ENCODE measurements at places on chromosomes 1 and 21.

GRCh38 chr1:213122514-213122929 is 71.5 kb downstream of the RPS6KC1 start:
- DNase-seq = no peak

- DNase-seq = no peak
These were observed 180.7 kb downstream of the ZNF326 start for GRCh38 chr1:90175490-90176167.

DNA sequence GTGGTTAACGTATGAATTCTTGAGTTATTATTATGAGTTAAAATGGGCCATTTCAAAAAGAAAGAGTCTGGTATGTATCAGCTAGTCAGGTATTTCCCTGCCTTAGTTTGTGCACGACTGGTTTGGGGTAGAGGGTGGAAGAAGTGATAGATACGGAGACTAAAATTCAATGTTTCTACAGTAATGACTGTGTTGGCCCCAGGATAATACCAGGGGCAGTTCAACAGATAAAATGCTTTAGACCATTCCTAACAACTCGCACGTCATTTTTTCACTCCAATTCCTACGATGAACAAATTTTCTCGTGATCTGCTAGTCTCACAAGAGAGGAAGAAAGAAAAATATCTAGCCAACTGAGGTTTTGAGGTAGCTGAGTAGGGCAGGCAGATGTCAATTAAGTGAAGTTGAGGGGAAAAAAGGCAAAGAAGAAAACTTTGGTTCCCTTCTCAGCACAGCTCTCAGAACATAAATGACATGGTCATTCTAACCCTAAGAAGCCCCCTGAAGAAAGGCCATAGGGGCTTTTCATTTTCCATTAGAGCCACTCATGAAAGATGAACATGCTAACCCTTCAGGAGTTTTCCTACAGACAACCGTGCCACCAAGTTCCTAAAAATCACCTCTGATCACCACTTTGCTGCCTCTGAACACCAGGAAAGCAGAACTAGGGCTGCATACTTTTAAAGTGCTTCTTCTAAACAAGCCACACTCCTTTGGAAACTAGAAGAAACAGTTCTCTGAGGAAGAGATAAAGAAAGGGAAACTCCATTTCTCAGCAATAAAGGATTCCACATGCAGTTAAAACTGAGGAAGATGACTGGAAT is 5.6 kb downstream of the MCOLN2 start:
- no peak for DNase-seq

DNA sequence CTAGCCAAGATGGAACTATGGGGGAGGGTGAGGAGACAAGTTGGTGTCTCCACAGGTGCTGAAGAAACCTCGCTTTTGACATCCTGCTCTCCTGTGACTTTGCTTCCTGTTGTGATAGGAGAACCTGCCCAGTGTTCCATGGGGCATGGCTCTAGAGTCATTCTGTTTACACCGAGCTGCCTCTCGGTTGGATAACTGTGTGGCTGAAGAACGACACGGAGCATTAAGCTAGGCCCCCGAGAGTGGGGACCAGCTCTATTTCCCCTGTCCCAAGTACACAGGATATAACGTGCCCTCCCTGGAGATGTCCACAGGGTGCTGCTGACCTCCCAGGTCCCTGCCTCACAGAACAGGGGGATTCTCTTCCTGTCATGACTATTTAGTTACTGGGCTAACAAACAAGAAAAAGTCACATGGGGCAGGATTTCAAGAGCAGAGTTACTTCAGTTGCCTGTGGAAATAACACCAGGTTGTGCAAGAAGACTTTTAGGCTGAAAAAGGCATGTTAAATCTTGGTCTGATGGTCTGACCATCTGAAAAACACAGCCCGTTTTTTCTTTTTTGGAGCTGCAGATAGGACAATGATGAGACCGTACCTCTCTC is 29.4 kb upstream of the PPP2R5A start:
- no peak for DNase-seq

GRCh38 chr1:113192242-113192641 is 119.2 kb downstream of the LRIG2 start:
- DNase-seq = no peak

DNA sequence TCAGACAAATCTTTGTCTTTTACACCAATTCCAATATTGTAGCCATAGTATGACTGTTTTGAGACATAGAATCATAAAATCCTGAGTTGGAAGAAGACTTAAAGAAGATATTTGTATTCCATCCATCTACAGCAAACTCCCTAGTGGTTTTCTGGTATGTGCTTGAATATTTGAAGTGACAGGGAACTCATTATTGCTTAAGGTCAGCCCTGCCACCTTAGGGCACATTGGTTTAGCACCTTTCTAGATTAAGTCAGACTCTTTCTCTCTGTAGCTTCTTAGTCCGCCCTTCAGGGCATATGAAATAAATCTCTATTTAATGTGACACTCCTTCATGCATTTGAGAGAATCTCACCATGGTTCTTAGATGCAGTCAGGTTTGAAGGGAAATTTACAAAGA is 49.8 kb downstream of the PTGER3 start:
- no peak for DNase-seq

- no peak for DNase-seq
These were observed 225.7 kb downstream of the KCNH1 start for GRCh38 chr1:210908257-210908656.

GRCh38 chr1:66413136-66413837 is 120.7 kb upstream of the SGIP1 start:
- no peak for DNase-seq
